Right lobe of liver (tissue), 6 donors: ENCODE measurements at places on chromosomes 7 and 10.

GRCh38 chr7:80618096-80618495 is 20.3 kb upstream of the CD36 start:
- H3K27me3 ChIP-seq = no peaks in the 10 kb centered on the region
- no peaks in the 10 kb centered on the region for H3K36me3 ChIP-seq
- H3K4me1 ChIP-seq = no peaks in the 10 kb centered on the region
- no peak overlapping the region for H3K4me3 ChIP-seq
- no peak overlapping the region for H3K27ac ChIP-seq
- DNase-seq = no peak

DNA sequence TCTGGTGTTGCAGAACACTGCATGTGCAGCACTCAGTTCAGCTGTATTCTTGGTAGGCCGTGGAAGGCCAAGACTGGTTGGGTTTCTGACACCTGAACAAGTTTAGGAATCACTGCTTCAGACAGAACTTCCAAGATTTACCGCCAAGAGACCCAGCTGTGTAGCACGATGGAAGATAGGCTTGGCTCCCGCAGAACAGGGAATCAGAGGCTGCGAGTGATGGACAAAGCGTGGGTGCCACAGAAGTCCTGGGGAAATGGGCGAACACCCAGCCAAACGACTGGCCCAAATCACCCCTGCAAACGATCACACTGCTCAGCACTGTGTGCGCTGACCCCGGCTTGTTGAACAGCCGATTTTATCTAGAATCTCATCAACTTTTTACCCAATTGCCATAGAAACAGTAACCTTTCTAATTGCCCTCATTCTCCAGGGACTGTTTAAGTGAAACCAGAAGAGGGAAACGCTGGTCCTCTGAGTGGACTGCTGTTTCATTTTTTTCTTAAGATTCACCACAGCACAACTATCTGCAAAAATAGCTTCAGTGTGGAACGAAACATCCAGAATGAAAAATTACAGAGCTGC is 17.9 kb downstream of the ZFAND2A start:
- H3K27ac ChIP-seq = no peak overlapping the region
- no peaks in the 10 kb centered on the region for H3K4me1 ChIP-seq
- H3K36me3 ChIP-seq = no peaks in the 10 kb centered on the region

DNA sequence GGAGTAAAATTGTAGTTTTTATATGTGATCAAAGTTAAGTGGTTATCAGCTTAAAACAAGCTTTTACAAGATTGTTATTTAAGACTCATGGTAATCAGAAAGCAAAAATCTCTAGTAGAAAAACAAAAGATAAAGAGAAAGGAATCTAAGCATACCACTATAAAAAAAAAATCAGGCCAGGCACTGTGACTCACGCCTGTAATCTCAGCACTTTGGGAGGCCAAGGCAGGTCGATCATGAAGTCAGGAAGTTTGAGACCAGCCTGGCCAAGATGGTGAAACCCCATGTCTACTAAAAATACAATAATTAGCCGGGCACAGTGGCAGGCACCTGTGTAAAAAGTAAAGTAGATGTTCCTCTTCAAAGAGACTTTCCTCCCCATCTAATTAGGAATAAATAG is 265.9 kb upstream of the NRP1 start:
- no peak overlapping the region for H3K27ac ChIP-seq
- no peaks in the 10 kb centered on the region for H3K36me3 ChIP-seq
- H3K27me3 ChIP-seq = no peaks in the 10 kb centered on the region
- no peak for DNase-seq
- no peak overlapping the region for H3K4me3 ChIP-seq

DNA sequence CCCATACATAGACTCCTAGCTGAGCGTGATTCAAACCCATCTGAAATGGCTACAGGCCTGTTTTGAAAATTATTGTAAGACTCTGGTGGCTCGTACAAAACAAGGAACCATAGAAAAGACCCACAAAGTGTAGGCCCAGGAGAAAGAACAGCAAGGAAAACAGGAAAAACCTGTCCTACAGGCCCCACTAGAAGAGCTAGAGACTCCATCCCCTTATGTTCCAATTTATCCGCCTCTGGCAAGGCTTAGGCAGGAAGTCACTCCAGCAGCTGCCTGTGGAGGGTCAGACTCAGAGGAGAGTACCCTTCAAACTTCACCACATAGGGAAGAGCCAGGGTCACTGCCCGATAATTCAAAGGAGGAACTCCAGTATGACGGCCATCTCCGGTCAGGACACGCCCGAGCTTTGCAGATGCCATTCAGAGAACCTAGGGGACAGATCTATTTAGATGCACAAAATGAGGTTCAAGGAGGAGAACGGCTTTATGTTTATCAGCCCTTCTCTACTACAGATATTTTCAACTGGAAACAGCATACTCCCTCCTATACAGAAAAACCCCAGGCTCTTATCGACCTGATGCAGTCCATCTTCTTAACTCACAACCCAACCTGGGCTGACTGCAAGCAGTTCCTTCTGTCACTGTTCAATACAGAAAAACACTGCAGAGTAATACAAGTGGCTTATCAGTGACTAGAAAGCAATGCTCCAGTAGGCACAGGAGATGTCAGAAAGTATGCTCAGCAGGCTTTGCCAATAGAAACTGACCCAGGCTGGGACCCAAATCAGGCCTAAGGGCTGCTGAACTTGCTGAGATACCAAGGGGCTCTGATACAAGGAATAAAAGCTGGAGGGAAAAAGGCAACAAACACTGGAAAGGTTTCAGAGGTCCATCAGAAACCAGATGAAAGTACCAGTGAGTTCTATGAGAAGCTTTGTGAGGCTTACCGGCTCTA is 8.6 kb upstream of the ZNF33B start:
- no peak for DNase-seq
- no peaks in the 10 kb centered on the region for H3K36me3 ChIP-seq
- H3K4me1 ChIP-seq = peaks cover 3% of the 10 kb centered on the region
- no peak overlapping the region for H3K27ac ChIP-seq

GRCh38 chr10:24664991-24665390 is 58.7 kb downstream of the ARHGAP21 start:
- H3K27ac ChIP-seq = no peak overlapping the region
- no peak for DNase-seq
- H3K27me3 ChIP-seq = no peaks in the 10 kb centered on the region
- no peaks in the 10 kb centered on the region for H3K4me1 ChIP-seq
- no peaks in the 10 kb centered on the region for H3K36me3 ChIP-seq
- H3K4me3 ChIP-seq = no peak overlapping the region

GRCh38 chr7:81213394-81213793 is 294.5 kb upstream of the SEMA3C start:
- H3K27me3 ChIP-seq = no peaks in the 10 kb centered on the region
- no peak for DNase-seq
- H3K27ac ChIP-seq = no peak overlapping the region
- no peak overlapping the region for H3K4me3 ChIP-seq

- H3K36me3 ChIP-seq = no peaks in the 10 kb centered on the region
- H3K4me1 ChIP-seq = peaks cover 9% of the 10 kb centered on the region
- no peak for DNase-seq
These were observed 7.7 kb downstream of the AGMO start for GRCh38 chr7:15554081-15554480.

DNA sequence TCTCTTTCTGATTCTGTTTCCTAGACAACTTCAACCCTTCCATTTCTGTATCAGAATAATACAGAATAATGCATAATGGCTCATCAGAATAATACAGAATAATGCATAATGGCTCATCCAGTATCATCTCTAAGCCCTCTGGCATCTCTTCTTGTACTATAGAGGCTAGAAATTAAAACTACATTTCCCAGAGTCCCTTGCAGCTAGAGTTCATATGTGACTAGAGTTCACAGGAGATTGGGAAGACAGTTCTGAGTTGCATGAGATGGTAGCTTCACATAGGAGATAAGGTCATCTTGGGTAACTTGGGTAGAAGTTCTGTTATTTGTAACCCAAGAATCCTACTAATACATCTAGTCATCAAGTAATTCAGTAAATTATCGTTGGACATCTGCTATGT is 122.9 kb upstream of the NRBF2 start:
- H3K36me3 ChIP-seq = no peaks in the 10 kb centered on the region
- H3K27me3 ChIP-seq = no peaks in the 10 kb centered on the region
- H3K4me3 ChIP-seq = no peak overlapping the region
- DNase-seq = no peak

- H3K4me1 ChIP-seq = no peaks in the 10 kb centered on the region
- H3K27ac ChIP-seq = no peak overlapping the region
- no peak overlapping the region for H3K4me3 ChIP-seq
- DNase-seq = no peak
These were observed 12.3 kb downstream of the ERCC6 start for GRCh38 chr10:49526619-49527018.

- DNase-seq = no peak
- H3K4me3 ChIP-seq = no peak overlapping the region
- no peak overlapping the region for H3K27ac ChIP-seq
- no peaks in the 10 kb centered on the region for H3K36me3 ChIP-seq
These were observed 16.5 kb upstream of the PRKAG2 start for GRCh38 chr7:151893405-151893923.

GRCh38 chr7:50627824-50628361 is 62.7 kb upstream of the DDC start:
- no peak overlapping the region for H3K27ac ChIP-seq
- H3K4me1 ChIP-seq = peaks cover 10% of the 10 kb centered on the region
- H3K4me3 ChIP-seq = no peak overlapping the region
- DNase-seq = no peak
- no peaks in the 10 kb centered on the region for H3K27me3 ChIP-seq
- H3K36me3 ChIP-seq = no peaks in the 10 kb centered on the region

DNA sequence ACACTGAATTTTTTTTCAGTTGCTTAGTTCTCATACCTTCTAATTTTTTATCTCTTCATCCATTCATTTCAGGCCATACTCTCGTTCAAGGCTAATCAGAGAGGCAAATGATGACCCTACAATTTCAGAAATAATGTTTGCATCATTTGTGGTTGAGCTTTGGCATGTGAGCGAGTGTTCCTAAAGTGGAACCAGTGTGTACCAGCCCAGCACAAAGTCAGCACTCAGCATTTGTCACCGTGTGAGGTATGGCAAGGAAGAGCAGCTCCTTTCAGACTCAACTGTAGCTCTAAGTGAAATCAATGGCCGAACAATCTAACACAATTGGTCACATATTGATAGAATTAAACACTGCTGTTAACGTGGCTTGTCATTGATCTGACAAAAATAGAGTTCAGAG is 154.6 kb downstream of the POU6F2 start:
- no peak overlapping the region for H3K4me3 ChIP-seq
- DNase-seq = no peak
- H3K27ac ChIP-seq = no peak overlapping the region
- no peaks in the 10 kb centered on the region for H3K4me1 ChIP-seq

GRCh38 chr7:107439025-107439424 is 30.8 kb upstream of the GPR22 start:
- no peaks in the 10 kb centered on the region for H3K4me1 ChIP-seq
- H3K36me3 ChIP-seq = no peaks in the 10 kb centered on the region
- H3K27me3 ChIP-seq = no peaks in the 10 kb centered on the region
- no peak for DNase-seq

- H3K4me1 ChIP-seq = peaks cover 41% of the 10 kb centered on the region
- peak overlapping the region; percentile 82 for H3K27ac ChIP-seq
- H3K27me3 ChIP-seq = no peaks in the 10 kb centered on the region
- H3K36me3 ChIP-seq = no peaks in the 10 kb centered on the region
- DNase-seq = no peak
- H3K4me3 ChIP-seq = peak overlapping the region; percentile 95
These were observed 770 bp downstream of the PRXL2A start for GRCh38 chr10:80409121-80409520.

DNA sequence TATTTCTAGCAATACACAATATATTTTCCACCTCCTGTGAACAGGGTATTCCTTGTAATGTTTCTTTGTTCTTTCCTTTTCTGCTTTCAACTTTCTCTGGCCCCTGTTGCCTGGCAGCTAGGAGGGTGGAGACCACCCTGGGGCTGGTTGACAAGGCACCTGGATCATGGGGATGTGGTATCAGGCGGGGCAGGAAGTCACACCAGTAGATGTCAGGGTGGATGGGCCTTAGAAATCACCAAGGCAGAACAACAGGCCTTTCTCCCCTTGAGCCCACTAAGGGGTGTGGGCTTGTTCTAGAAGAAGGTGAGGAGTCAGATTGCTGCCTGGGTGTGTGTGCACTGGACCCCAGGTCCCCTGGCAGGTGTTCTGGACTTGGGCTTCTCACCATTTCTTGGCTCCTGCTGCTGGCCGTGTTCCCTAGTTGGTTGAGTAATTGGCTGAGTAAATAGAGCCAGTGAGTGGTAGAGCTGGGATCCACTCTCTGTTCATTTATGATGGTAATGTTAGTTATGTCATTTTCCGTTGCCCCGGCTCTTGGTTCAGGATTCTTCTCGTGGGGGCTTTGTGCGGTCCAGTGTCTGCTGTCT is 24.9 kb downstream of the ZNF783 start:
- no peaks in the 10 kb centered on the region for H3K36me3 ChIP-seq
- no peak overlapping the region for H3K27ac ChIP-seq
- H3K4me1 ChIP-seq = no peaks in the 10 kb centered on the region
- no peaks in the 10 kb centered on the region for H3K27me3 ChIP-seq

- DNase-seq = no peak
- no peak overlapping the region for H3K27ac ChIP-seq
- no peaks in the 10 kb centered on the region for H3K36me3 ChIP-seq
- H3K4me3 ChIP-seq = no peak overlapping the region
- H3K4me1 ChIP-seq = no peaks in the 10 kb centered on the region
These were observed 109.6 kb downstream of the WNT2 start for GRCh38 chr7:117212969-117213877.

- H3K27ac ChIP-seq = peak overlapping the region; percentile 68
- H3K4me3 ChIP-seq = no peak overlapping the region
- no peaks in the 10 kb centered on the region for H3K27me3 ChIP-seq
- H3K36me3 ChIP-seq = no peaks in the 10 kb centered on the region
- no peaks in the 10 kb centered on the region for H3K4me1 ChIP-seq
These were observed 12.5 kb upstream of the CH25H start for GRCh38 chr10:89219513-89220218.

- no peak overlapping the region for H3K4me3 ChIP-seq
- no peaks in the 10 kb centered on the region for H3K27me3 ChIP-seq
- no peaks in the 10 kb centered on the region for H3K4me1 ChIP-seq
- H3K27ac ChIP-seq = no peak overlapping the region
- no peak for DNase-seq
These were observed 268.9 kb upstream of the PFKP start for GRCh38 chr10:2798336-2799022.
